ENCODE measurements at places on chromosomes 12 and 14.
A peak's percentile ranks its signal among the peaks of the same experiment; 100 is the strongest.

- peak; percentile 90 for DNase-seq
Measured at GRCh38 chr14:22836301-22837113, at the start of gene MMP14. TSS of gene MMP14 (plus strand) at chr14:22836585. CDS start at chr14:22836818, 233 bp downstream.

DNA sequence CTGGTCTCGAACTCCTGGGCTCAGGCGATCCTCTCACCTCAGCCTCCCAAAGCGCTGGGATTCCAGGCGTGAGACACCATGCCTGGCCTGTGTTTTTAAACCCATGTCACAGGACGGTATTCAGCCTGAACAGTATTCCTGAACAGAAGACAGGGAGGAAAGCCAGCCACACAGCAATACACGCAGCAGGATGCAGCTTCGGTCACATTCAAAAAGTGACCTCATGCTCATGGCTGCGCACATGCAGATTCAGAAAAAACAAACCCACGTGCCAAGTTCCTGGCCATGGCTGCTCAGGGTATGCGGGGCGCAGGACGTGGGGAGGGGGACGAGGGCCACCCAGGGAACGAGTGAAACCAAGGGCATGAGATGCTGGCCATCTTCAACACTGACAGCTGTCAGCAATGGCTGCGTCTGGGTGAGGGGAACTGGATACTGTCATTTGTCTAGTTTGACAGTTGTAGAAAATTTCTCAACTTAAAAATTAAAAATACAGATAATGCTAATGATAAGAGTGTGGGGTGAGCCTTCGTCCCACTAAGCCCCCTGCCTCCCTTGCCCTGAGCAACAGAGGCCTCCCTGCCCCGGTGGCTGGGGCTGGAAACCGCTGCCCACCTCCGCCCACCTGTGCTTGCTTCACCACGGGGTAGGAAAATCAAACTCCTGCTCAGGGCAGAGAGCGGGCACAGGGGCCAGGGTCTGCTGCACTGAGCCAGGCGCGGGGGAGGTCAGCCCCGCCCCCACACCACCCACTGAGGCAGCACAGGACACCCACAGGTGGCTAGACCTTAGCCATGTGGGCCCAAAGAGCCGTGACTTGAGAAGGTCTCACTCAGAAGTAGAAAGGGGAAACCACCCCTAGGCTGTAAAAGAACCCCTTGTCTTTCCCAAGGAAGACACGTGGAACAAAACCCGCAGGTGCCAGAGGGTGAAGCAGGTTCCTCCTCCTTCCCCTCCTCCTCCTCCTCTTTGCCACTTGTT is 84.2 kb downstream of the SCARB1 start:
- no peak for DNase-seq

GRCh38 chr12:53518381-53518780 is 11.1 kb upstream of the NPFF start:
- no peak for DNase-seq

DNA sequence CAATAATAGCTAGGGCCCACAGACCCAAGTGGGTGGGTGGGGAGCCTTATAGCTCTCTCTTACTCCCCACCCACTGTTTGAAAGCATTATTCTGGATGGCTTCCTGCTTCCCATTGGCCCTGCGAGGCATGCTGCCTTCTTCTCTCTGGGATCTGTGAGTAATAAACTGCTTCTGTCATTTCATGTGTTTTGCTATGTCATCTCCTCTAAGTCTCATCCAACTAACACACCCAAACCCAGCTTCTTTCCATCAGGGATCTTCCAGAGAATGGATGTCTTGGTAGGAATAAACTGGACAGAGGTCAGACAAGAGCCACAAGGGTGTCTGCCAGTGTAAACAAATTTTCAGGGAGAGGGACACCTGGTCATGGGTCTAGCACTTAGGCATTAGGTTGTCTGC is 66.4 kb upstream of the BDKRB2 start:
- no peak for DNase-seq

- DNase-seq, result peak; percentile 16
Measured at GRCh38 chr14:26281280-26281998, 316.4 kb downstream of the NOVA1 start.

- DNase-seq, result no peak
Measured at GRCh38 chr12:94282675-94283074, 134.3 kb downstream of the PLXNC1 start.

- no peak for DNase-seq
Measured at GRCh38 chr14:48738186-48738925, 847.8 kb downstream of the RPS29 start.

- DNase-seq, result no peak
Measured at GRCh38 chr14:100803676-100804075, 22.2 kb upstream of the MEG3 start.

DNA sequence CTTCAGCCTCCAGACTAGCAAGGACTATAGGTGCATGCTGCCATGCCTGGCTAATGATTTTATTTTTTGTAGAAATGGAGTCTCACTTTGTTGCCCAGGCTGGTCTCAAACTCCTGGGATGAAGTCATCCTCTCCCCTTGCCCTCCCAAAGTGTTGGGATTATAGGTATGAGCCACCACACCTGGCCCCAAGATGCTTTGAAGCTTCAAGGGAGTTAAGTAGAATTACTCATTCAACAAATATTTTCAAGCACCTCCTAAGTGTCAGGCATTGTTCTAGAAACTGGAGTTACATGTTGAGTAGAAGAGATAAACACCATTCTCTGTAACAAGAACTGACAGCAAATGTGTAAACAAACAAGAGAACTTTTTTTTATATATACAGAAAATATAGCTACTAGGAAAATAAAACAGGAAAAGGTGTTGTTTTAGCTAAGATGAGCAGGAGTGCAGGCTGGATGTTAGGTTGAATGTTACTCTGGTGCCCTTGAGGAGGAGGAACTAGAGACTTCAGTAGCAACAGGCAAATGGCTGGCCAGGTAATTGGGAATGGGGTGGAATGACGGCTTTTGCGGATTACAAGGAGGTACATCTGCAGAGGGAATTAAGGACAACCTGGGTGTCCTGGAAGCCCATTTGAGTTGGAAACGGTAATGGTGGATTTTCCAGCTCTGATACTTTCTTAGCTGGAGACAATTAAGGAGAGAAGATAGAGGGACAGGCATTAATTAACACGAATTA is 32.0 kb upstream of the CFAP54 start:
- no peak for DNase-seq

DNA sequence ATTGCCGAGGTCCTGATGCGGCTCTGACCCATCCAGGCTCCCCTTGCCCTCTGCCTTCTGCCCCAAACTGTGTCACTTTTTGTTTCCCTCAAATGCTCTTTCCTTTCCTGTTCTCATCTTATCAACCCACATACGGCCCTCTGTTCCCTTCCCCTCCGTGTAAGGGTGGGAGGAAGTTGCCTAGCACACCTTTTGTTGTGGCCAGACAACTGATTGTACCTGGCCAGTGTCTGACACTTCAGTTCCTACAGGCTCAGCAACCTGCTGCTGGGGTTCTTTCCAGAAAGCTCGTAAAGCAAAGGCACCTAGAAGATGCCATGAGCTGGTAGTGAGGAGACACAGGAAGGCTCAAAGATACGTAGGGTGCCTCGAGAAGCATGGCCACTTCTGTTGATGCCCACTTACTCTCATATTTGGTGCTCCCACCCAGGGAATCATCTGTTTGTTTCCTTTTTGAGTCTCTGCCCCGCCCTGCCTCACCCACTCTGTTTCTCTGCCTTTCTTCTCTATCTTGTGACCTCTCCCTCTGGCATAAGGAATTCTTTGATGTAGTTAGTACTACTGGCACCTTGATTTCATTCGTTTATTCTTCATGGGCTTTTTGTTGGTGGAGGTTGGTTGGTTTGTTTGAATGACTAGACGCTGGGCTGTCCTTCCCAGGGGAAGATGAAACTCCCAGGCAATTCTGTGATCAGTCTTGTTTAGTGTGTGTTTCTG is 152.4 kb upstream of the FKBP4 start:
- no peak for DNase-seq

DNA sequence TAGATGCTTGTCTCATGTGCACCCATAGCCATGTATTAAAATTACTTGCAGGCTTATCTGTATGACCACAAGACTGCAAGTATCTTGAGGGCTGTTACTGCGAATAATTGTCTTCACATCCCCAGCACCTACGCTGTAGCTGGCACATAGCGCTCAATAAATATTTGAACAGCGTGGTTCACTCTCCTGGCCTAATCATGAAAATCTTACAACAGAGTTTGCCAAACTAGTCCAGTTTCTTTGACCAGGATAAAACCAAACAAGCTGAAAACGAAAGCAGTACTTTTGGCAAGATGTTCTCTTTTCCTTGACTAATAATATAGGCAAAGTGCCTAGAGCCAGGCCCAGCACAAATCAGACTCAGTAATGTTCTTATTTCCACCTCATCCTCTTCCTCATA is 106.7 kb downstream of the RPS29 start:
- peak; percentile 10 for DNase-seq

GRCh38 chr12:124085419-124086296 is 112.6 kb downstream of the ZNF664 start:
- no peak for DNase-seq

DNA sequence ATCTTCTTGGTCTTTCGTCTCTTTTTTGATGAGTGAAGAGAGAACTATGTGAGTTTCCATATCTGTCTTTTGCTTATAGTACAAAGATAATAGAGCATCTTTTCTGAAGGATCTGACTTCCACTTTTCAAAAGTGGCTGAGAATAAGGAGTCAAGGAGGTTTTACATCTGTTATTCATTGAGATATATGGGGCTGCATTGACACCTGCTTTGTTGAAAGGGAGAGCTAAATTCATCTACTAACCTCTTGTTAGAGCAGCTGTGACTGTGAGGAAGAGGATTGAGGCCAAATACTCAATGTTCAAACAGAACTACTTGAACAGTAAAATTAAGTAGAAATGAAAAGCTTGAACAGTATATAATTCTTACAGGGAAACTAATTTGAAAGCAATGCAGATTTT is 130.2 kb upstream of the ATP2B1 start:
- DNase-seq, result no peak

DNA sequence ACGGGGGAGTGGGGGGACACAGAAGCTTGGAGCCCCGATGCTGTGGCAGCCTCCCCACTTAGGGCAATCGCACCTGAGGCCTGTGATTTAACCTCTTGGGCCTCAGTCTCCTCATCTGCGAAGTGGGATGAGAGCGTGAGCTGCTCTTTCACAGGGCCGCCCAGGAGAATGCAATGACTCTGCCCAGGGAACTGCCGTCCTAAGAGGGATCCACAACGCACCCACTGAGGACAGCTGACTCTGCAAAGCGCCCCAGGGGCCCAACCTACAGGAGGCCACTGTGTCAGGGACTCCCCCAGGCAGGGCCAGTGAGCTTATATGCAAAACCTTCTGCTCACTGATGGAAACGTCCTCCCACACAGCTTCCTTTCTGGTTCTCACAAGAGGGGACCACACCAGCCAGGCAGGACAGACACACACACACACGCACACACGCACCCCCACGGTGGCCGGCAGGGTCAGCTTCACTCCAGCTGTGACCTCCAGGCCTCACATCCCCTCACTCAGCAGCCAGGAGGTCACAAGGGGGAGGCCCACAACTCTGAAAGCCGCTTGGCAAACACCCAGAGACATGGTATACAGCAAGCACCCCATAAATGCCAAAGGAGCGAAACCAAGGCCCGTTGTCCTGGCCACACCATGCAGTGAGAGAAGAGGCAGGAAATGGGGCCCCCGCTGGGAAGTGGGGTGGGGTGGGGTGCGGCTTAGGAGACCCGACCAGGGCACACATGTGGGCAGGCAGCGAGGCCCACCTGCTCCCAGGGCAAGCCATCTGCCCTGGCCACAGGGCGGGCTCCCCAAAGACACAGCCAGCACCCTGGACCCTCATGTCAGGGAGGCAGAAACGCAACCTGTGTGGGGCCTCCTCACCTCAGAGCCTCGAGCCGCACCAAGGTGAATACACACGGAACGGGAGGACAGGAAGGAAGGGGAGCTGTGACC is 73.3 kb downstream of the NCOR2 start:
- DNase-seq, result no peak

DNA sequence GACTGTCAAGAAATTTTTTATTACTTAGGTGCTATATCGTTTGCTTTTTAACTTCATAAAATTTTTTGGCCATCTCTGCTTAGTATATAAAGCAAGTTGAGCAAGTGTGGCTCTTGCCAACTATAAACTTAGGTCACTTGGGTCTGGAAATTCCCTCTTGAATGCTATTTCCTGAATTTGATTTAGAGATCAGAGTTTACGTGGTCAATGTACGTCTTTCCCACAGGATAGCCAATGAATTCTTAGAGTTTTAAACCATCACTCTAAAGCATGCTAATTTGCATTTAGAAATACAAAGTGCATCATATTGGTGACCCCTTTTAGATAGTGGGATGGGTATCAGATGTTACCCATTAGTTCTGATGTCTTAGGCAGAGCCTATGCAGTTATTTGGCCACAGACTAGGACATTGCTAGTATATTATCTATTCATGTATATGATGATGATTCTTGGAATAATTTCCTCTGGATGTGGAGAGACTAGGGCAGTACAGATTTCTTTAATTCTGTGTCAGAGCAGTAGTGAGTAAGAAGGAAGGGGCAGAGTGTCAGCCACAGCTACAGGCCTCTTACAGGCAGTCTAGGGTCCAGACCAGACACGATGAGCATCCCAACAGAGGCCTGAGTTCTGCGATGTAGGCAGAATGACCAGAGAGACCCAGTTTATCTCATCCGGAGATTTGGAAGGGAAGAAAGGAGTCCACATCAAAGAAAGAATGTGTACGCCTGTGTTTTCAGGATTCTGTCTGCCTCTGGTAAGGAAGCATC is 30.3 kb downstream of the SCN8A start:
- no peak for DNase-seq

GRCh38 chr12:121404734-121405133 is 4.8 kb downstream of the RNF34 start:
- DNase-seq, result peak; percentile 13

- no peak for DNase-seq
Measured at GRCh38 chr14:53847881-53848280, 108.7 kb downstream of the BMP4 start.

DNA sequence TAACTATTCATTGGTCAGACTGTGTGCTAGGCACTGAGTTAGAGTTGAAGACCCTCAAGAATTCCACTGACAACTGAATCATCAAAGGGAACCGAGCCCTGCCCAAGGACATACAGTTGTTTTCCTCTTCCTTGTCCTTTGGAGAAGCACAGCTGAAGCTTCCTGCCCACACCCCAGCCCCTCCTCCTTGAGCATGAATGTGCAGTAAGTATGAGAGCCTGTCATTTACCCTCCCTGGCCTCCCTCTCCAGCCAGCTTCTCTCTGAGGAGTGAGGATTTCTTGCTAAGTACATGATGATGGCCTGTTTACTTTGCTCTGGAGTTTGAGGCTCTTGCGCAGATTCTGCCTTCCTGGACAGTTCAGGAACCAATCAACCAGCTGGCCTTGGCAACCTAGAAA is 235.2 kb downstream of the CACNA1C start:
- no peak for DNase-seq
